ENCODE measurements at places on chromosomes 16 and 17.

DNA sequence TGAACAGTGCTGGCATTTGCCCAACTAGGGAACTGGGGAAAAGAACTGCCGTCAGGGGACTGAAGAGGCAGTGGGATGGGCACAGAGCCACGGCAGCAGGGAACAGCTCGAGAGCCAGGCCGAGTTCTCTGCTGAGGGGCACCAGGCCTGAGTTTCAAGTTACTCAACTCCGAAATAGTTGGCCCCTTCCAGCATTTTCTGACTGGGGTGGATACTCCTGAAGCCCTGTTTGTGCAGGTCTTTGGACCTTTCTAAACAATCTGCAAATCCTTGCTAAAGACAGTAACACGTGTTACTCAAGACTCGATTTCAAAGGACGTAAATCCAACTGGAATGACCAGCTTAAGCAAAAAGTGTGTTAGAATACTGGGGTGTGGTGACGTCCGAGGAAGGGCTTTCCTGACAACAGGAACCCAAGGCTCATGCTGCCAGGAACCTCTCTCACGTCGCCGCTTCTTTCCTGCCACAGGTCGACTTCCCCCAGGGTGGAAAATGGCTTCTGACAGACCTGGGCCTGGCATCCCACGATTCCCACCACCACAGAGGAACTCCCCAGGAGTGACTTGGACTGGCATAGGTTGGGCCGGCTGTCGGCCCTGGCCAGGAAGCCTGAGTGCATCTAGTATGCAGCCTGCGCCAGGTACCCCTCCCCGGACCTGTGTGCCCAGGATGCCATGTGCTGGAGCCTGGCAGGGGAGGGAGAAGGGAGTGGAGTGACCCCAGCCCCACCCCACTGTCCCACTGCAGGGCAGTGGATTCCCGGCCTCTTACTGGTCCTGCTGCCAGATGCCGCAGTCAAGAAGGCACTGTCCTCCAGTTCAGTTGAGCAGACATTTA lies 71.9 kb downstream of the N4BP1 start:
- no peak overlapping the region for H3K4me3 ChIP-seq
- no peaks in the 10 kb centered on the region for H3K27me3 ChIP-seq
- peaks cover 23% of the 10 kb centered on the region for H3K36me3 ChIP-seq
- H3K4me1 ChIP-seq, result no peaks in the 10 kb centered on the region
- H3K27ac ChIP-seq, result no peak overlapping the region

GRCh38 chr17:61532826-61533225 lies 58.2 kb downstream of the NACA2 start:
- no peak overlapping the region for H3K27ac ChIP-seq
- H3K4me3 ChIP-seq, result no peak overlapping the region
- H3K36me3 ChIP-seq, result no peaks in the 10 kb centered on the region
- H3K27me3 ChIP-seq, result peaks cover 3% of the 10 kb centered on the region

DNA sequence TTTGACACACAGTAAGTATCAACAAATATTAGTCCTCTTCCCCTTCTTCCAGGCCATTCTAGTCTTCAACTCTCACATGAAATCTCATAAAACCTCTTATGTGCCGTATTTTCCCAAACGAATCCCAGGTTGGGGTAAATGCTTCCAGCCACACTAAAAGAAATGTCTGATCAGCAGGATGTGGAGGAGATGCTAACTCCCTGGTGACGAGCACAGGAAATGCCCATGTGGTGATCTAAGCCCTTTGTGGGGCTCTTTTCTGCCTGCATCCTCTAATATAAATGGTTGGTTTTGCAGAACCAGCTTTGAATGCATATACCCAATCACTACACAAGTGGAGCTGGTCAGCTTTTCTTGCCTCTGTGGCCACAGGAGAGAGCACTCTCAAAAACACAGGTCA lies 498.2 kb upstream of the ERCC4 start:
- no peak overlapping the region for H3K27ac ChIP-seq
- H3K27me3 ChIP-seq, result no peaks in the 10 kb centered on the region
- no peak for DNase-seq
- H3K4me3 ChIP-seq, result no peak overlapping the region

DNA sequence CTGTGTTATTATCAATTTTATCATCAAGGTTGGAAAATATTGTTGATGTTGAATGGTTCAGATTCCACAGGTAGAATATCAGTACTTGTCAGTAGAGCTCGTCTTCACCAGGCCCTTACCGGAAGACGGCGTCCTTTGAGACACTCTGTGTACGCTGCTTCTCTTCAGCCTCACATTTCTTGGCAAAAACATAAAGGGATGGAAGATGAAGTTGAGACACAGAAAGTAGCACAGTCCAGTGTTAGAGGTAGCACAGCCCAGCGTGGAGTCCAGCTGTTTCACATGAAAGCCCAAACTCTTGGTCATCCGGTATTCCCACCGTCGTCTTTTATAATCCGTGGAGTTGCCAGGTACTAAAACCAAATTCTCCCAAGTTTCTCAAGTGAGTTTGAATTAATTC lies 30.4 kb downstream of the ATP2C2 start:
- H3K4me1 ChIP-seq, result no peaks in the 10 kb centered on the region
- DNase-seq, result no peak
- no peak overlapping the region for H3K27ac ChIP-seq
- H3K27me3 ChIP-seq, result no peaks in the 10 kb centered on the region
- H3K4me3 ChIP-seq, result no peak overlapping the region
